ENCODE measurements at places on chromosomes 4 and X. TPM values are rescaled to one million over a fixed set of nuclear protein-coding genes. Genes with fewer than 3 reads are reported as not detected.

Gene ZBTB49
- 2.6 TPM for total RNA-seq

Gene MAP3K15
- 1.7 TPM for total RNA-seq

Gene HTR2C
- not detected for total RNA-seq

Gene NHS
- 2.0 TPM for total RNA-seq

Gene RASL11B
- 0.20 TPM for total RNA-seq

Gene STAP1
- not detected for total RNA-seq

Gene SRPX
- 9.7 TPM for total RNA-seq

Gene ARR3
- not detected for total RNA-seq

Gene PLXNB3
- total RNA-seq = 3.9 TPM

Gene SSX5
- not detected for total RNA-seq

Gene MAGEA11
- total RNA-seq = not detected

All from A549 treated with AZD2906 at 1 μM for 4 hours (cell line).